ENCODE measurements at places on chromosomes 7 and 10.

GRCh38 chr7:128000048-128000447, 31.2 kb downstream of the LRRC4 start:
- no peak for DNase-seq

- no peak for DNase-seq
Observed at GRCh38 chr7:7868572-7868899, 100.1 kb upstream of the GLCCI1 start.

DNA sequence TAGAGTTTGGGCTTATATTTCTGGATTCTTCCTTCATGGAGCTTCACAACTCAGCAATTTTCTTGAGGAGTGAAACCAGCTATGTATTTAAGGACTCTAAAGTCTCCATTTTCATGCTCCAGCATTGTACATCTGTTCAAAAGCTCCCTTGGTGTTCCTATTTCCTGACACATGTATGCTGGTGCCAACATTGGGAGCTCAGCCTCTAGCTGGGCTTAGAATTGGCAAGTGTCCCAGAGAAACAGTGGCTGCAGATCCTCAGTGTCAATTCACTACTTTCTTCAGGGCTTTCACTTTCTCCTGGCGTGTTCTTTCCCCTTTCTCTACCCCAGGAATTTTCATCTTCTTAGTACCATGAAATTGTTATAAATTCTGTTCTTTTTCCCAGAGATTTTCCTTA, 103.1 kb downstream of the ZNF467 start:
- DNase-seq = no peak

- no peak for DNase-seq
Observed at GRCh38 chr10:77539147-77539935, 98.3 kb downstream of the KCNMA1 start.

DNA sequence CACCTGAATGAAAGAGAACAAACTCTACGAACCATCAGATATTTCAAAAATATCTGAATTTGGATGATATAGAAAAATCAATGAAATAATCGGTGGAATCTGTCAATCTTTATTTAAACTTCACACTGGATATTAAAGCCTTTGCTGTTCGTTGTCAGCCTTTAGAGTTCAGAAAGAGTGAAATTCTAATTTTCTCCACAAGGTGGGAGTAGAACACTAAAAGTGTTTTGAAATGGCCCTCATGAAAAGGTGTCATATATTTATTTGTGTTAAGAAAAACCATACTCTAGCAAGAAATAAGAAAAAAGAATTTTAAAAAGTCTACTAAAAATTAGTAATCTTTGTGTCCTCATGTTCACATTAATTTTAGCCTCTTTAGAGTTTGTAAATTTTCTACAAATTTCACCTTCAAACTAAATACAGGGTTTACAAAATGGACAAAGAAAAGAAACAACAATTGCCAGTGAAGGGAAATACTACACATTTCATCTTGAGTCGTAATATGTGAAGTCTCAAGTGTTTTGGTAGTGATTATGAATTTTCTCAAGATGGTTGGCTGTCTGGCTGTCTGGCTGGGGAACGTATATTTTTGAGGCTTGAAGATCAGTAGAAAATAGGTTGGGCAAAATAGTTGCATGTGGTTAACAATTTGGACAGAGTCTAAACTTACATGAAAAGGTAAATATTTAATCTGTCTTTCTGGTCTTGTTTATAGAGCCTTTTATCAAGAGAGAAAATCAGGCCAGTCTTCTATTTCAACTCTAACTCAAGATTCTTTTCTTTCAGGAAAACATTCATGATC, 43.7 kb downstream of the DNAJB9 start:
- peak; percentile 56 for DNase-seq

Data from CD4-positive, alpha-beta T cell treated with Interleukin-15 for 4 hours (primary cell).